ENCODE measurements at places on chromosomes 1 and 21.

- DNase-seq = no peak
These were observed 414.1 kb upstream of the ESRRG start for GRCh38 chr1:217137210-217137881.

- no peak for DNase-seq
These were observed 769 bp downstream of the GPSM2 start for GRCh38 chr1:108877348-108878159.

DNA sequence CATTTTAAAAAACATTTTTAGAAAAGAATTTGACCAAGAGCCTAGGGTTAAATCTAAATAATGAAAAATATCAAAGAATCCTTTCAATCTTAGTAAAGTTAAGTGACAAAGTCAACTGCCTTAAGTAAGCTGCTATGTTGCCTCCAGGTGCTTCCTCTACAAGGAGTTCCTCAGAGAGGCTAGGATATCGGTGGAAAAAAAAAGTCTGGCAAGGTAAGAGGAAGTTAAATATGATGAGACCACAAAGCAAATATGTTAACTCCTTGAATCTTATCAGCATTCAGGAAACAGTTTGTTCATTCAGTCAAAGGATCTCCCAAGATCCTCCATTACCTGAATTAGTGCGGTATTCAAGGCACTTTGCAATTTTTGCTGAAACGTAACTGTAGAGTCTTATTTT is 563.5 kb downstream of the PTPRC start:
- DNase-seq = no peak

- no peak for DNase-seq
These were observed 368.0 kb downstream of the HHAT start for GRCh38 chr1:210696709-210697108.

DNA sequence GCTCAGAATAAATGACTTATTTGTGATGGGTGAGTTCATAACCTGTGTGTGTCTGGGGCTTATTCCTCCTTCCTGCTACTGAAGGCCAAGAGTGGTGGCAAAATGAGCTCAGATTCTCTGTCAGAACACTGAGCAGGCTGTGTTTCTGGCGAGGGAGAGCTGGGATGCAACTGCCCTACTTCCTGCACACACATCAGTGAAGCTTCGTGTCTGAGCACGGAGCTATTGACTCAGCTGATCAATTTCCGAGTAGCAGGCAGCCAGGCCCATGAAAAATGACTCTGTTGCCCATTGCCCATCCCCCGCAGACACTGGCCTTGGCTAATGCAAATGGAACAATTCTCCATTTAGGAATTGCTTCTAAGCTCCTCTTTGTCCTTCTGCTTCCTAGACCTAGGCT is 27.7 kb downstream of the TNR start:
- no peak for DNase-seq
